Psoas muscle (tissue), 8 donors: ENCODE measurements at places on chromosomes 2 and 18. TPM values are rescaled to one million over a fixed set of nuclear protein-coding genes. Genes with fewer than 3 reads are reported as not detected.

Gene AQP12B
- not detected for total RNA-seq

Gene RRM2
- total RNA-seq, result not detected

Gene SIX2
- 31.4 TPM for total RNA-seq

Gene LAMA3
- total RNA-seq, result 1.8 TPM

Gene BIN1
- 1,189 TPM for total RNA-seq

Gene RFTN2
- total RNA-seq, result 0.92 TPM

Gene EPAS1
- 80.4 TPM for total RNA-seq
